Esophagus (tissue), 2 donors: ENCODE measurements at places on chromosomes 13 and 19. TPM values are rescaled to one million over a fixed set of nuclear protein-coding genes. Genes with fewer than 3 reads are reported as not detected.

Gene PRTN3
- not detected for polyA plus RNA-seq

Gene GGACT
- polyA plus RNA-seq, result 0.81 TPM

Gene NAPSA
- polyA plus RNA-seq, result 0.28 TPM

Gene GPC5
- polyA plus RNA-seq, result not detected

Gene FBXO27
- 10.4 TPM for polyA plus RNA-seq

Gene OR4F17
- polyA plus RNA-seq, result not detected

Gene CBY2
- not detected for polyA plus RNA-seq

Gene C1QTNF9B
- polyA plus RNA-seq, result 0.16 TPM

Gene RFX1
- polyA plus RNA-seq, result 3.8 TPM

Gene THSD8
- polyA plus RNA-seq, result 2.8 TPM

Gene PSG3
- not detected for polyA plus RNA-seq

Gene CGB2
- polyA plus RNA-seq, result not detected

Gene IGFLR1
- polyA plus RNA-seq, result 4.3 TPM

Gene APOC1
- polyA plus RNA-seq, result 2.0 TPM

Gene TMEM272
- not detected for polyA plus RNA-seq

Gene SIGLECL1
- not detected for polyA plus RNA-seq

Gene KDELR1
- polyA plus RNA-seq, result 62.7 TPM

Gene CSNK1G2
- polyA plus RNA-seq, result 63.7 TPM

Gene NLRP4
- polyA plus RNA-seq, result not detected

Gene KCTD4
- 0.02 TPM for polyA plus RNA-seq
